ENCODE measurements at places on chromosomes 11 and 22.

- peak; percentile 69 for DNase-seq
Measured at GRCh38 chr11:119149018-119149785, at the start of gene ABCG4. Gene ABCG4 (plus strand): TSS chr11:119149052. CDS start chr11:119149966, 914 bp downstream.

DNA sequence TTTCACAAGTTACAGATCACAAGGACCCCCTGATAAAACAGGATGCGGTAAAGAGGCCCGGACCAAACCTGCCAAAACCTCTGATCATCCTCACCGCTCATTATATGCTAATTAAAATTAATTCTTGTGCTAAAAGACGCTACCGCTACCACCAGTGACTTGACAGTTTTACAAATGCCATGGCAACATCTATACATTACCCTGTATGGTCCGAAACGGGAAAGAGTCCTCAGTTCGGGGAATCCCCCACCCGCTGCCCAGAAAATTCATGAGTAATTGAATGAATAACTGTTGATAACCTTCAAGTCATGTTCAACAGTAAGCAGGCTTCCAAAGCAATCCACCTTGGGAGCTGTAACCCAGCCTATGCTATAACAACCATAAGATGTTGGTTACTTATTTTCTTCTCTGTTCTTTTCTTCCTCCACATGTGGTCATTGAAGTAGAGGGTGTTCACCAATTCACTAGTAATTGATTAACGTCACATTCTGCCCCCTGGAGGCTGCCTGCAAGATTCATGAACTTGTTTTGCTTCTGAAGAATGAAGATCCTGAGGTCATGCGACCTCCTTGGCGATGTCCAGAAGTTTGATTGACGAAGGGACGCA, 20.6 kb downstream of the APOBEC3H start:
- DNase-seq, result peak; percentile 48

- DNase-seq, result no peak
Measured at GRCh38 chr22:37059876-37060449, 8.4 kb downstream of the KCTD17 start.

DNA sequence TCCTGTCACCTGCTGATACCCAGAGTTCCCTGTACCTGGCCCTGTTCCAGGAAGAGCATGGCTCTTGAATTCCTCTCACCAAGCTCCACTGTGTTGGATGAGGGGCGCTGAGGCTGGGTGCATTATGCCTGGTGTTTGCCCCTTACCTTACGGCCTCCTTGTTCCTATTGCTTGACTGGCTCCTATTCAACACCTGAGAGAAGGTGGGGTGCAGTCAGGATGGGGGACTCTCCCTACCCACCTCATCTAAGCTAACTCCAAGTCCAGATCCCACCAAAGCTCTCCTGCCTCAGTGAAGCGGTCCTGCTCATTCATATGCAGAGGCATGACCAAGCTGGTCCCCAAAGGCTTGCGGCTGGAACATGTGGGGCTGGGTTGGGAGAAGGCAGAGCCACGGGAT, 35.8 kb upstream of the RIC3 start:
- no peak for DNase-seq

DNA sequence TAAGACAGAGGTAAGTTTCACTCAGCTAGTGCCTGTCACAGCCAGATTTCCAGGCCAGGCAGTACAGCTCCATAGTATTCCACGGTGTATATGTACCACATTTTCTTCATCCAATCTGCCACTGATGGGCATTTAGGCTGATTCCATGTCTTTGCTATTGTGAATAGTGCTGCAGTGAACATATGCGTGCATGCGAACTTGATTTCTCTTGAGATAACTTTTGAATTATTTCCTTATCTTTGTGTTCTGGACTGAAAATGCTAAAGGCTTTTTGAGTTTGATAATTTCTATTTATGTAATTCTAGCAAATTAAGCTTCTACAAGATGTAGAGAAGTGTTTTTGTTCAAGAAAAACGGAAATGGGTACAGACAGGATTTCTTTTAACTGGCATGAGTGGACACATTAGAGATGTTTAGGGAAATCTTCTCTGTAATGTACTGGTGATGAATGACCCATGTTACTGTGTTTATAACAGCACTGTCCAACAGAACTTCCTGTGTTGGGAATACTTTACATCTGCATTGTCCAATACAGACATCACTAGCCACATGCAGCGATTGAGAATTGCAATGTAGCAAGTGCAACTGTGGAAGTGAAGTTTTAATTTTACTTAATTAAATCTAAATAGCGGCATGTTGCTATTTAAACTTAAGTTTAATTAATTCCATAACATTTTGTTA, 151.3 kb downstream of the CADM1 start:
- DNase-seq, result no peak

GRCh38 chr11:71404209-71404608, 44.0 kb downstream of the DHCR7 start:
- DNase-seq, result no peak

GRCh38 chr11:47928426-47928825, 51.9 kb upstream of the PTPRJ start:
- DNase-seq, result no peak

DNA sequence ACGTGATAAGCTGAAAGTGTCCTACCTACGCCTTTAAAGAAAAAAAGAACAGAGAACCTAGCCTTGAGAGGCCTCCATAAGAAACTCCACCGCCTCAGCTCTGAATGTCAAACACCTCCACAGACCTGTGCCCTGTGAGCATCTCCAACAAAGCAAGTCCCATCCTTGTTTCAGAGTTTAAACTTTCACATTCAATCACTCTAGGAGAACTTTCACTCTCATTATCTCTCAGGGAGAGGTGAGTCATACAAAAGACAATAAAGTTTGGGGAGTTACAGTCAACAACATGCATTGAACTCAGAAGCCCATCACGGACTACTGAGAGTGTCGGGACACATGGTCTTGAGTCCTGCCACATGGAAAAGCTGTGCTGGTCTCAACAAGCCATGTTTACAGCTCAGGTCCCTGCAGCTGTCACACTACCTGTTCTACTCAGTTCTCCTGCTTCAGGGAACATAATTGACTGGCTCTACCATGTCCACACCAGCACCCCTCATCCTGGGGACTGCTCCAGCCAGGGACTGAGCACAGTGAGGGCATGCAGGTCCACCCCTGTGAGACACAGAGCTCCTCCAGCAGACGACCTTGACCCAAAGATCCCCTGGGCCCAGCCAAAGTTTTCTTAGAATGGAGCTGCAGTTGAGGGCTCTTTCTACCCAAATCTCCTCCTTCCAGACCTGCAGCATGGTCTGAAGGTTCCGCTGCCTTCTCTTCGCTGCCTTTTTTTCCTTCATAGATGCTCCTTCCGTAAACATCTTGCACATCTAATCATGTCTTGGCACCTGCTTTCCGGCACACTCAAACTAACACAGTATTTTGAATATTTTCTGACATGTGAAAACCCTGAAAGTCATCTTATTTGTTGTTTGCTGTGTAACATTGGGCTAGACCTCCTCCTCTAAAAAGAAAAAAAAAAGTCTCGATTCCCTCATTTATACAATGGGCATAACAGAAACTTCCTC, 114.9 kb downstream of the ETS1 start:
- no peak for DNase-seq

- DNase-seq, result no peak
Measured at GRCh38 chr11:36583667-36584066, 10.6 kb upstream of the IFTAP start.

- DNase-seq, result peak; percentile 76
Measured at GRCh38 chr11:7577291-7578190, 63.7 kb downstream of the PPFIBP2 start.

DNA sequence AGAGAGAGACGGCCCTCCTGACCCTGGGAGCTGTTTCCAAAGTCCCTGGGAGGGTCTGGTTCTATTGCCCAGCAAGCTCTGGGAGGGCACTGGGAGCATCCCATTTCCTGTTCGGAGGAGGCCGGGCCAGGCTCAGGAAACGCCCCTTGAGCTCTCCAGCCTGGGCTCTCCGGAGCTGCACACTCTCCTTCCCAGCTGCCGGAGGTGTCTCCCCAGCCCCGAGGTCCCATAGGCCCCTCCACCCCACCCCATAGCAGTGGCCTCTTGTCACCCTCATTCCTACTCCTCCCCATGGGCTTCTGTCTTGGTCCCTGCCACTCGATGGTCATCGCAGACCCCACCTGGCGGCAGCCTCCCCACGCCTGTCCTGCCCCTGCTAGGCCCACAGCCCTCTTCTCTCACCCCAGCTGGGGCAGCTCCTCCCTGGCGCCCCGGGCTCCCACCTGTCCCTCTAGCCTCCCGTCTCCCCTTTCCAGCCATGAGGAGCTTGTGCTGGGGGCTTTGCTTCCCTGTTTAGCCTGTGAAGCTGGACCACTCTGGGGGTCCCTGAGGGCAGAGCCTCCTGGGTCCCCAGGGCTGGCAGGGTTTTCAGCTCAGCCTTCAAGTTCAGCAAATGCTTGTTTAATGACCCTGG, 2.8 kb downstream of the TSPAN32 start:
- DNase-seq, result no peak

DNA sequence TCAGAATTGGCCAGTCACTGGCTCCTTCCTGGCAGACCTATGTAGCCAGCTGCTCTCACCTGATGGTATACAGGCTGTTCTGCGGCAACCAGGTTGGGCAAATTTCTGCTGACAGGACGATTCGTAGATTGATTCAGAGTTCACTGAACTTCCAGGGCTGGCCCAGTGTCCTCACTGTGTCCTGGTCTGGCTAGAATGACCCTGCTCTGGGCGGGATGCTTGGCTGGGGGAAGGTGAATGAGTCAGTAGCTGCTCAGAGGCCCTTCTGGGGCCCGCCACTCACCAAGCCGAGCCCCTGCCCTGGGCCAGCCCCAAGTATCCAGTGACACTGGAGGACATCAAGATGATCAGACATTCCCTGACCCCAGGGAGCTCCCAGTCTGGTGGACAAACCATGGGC, 62.9 kb upstream of the WNT11 start:
- no peak for DNase-seq

DNA sequence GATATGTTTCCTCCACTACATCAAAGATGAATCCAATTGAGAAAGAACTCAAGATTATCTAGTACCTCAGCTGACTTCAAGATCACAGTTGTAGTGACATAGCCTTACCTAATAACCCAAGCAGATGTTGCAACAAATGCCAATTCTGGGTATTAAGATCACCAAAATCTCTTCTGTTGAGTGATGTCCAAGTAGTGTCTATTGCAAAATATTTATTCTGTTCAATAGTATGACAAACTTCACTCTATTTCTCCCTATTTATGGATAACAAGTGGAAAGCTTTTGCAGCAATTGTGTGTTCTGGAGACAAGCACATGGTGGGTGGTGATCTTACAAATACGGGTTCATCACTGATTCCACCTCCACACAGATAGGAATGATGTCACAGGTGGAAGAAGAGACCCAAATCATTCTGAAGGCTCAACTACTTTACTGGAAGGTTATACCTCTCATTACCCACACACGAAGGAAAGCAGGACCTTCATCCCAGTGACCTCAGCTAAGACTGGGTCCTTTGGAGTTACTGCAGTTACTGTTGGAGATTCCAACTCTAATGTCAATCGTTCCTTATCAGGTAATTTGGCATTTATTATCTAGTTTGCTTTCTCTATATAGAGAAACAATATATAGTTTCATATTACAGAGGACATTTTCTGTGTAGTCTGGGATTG, 72.0 kb downstream of the CD44 start:
- DNase-seq, result no peak

DNA sequence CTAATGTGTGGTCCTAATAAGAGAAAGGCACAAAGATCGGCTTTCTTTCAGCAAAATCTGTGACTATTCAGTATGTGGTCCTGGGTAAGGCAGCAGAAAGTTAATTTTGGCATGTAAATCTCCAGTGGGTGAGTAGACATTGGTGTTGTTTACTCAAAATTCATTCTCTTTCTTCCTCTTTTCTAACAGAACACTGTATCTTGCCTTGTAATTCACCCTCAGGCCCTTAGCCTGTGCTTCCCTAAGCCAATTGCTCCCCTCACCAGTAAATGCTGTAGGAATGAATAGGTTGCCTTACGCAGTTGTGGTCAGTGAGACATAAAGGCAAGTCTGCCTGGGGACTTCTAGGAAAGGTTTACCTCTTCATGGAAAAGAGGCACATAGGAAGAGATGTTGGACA, 49.9 kb upstream of the PDE3B start:
- DNase-seq, result no peak

GRCh38 chr11:15720460-15720859, 605.7 kb downstream of the INSC start:
- peak; percentile 67 for DNase-seq

DNA sequence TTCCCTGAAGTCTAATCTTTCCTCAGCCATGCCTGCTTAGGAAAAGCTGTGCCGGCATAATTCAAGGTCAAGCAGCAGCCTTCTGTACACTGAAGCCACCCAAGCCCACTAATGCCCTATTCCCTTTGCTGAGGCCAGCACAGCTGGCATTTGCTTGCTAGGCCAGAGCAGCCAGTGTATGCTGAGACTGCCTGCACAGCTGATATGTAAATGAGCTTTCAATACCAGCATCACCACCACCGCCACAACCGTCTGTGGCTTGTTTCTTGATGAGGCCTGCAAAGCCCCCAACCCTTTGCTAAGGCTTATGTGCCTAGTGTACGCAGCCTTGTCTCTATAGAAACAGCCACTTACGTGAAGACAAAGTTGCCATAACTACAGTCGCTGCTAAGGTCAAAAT, 56.3 kb upstream of the TNRC6B start:
- DNase-seq, result peak; percentile 73

- DNase-seq, result no peak
Measured at GRCh38 chr11:124583781-124584180, 14.0 kb downstream of the OR8A1 start.

GRCh38 chr11:35916270-35916669, 27.6 kb upstream of the LDLRAD3 start:
- no peak for DNase-seq

GRCh38 chr11:45150301-45150700, 3.9 kb downstream of the PRDM11 start:
- no peak for DNase-seq

DNA sequence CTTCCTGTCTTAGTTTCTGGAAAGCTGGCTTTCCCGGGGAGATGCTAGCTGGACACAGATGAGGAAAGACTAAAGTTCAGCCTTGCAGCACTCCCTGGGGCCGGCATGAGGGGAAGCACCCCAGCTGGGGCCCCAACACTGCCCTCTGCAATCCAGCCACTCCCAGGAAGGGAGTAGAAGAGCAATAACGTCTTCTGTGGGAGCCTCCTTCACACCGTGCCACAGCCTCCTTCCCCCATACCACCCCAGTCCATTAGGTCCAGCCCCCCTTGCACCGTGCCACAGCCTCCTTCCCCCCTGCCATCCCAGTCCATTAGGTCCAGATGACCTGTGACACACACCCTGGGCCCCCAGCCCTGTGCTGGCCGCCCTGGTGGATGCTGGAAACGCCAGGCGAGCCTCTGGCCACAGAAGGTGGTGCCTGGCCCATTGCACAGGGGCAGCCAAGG, 44.1 kb upstream of the PRDM11 start:
- DNase-seq, result no peak

GRCh38 chr11:65053827-65054508, 4.4 kb downstream of the NAALADL1 start:
- no peak for DNase-seq

- no peak for DNase-seq
Measured at GRCh38 chr11:35214226-35214770, 75.3 kb downstream of the CD44 start.

GRCh38 chr11:74679513-74679865, 51.7 kb downstream of the CHRDL2 start:
- no peak for DNase-seq

GRCh38 chr11:35589281-35589680, 29.0 kb upstream of the FJX1 start:
- no peak for DNase-seq

- peak; percentile 69 for DNase-seq
Measured at GRCh38 chr11:119432484-119433357, 9.7 kb upstream of the THY1 start.
